Right renal pelvis (tissue), 4 donors: ENCODE measurements at places on chromosomes 1 and 21.
A peak's percentile ranks its signal among the peaks of the same experiment; 100 is the strongest.

DNA sequence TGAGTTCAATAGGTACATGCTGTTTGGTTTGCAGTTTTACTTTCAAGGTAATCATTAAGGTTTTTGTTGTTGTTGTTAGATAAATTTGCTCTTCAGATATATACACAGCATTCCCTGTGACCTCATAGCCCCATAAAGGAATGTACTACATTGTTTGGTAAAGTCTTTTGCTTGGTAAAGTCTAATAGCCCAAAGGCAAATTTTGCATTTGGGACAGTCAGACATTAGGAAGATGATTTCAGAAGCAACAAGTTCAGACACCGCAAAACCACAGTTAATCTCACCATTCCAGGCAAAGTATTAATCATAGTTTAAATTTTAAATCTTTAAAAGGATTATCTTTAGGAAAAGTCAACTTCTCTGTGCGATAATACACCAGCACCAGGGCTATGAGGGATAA, 32.6 kb upstream of the PYHIN1 start:
- DNase-seq = no peak

GRCh38 chr1:167820684-167821355, 93.1 kb downstream of the ADCY10 start:
- DNase-seq = no peak

- no peak for DNase-seq
Observed at GRCh38 chr1:58818075-58818474, 34.2 kb upstream of the JUN start.

- DNase-seq = peak; percentile 62
Observed at GRCh38 chr1:116168277-116169032, 57.3 kb downstream of the MAB21L3 start.

- peak; percentile 33 for DNase-seq
Observed at GRCh38 chr1:206589206-206589605, 23.1 kb downstream of the EIF2D start.

GRCh38 chr1:234163267-234163919, 209.9 kb upstream of the COA6 start:
- DNase-seq = no peak

- no peak for DNase-seq
Observed at GRCh38 chr1:59265622-59266021, 31.3 kb upstream of the FGGY start.

DNA sequence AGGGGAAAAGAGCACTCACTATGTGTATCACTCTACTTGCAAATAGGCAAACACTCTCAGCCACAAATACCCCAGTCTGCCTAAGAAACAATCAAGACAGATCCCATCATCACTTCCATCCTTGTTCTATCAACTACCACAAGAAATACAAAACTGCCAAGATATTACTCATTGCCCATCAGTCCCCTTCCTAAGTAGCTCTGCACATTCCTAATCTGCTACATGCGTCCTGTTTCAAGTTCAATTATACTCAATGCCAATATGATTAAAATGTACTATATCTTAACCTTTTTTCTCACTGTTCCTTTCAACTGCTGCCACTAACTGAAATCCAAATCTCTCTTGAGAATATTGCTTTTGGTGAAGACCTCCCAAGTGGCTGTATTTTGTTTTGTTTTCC, 1688.4 kb downstream of the PLA2G4A start:
- DNase-seq = no peak

- DNase-seq = peak; percentile 75
Observed at GRCh38 chr1:22416555-22417454, 34.8 kb upstream of the ZBTB40 start.

GRCh38 chr1:9643351-9644256, 7.9 kb upstream of the PIK3CD start:
- DNase-seq = no peak

DNA sequence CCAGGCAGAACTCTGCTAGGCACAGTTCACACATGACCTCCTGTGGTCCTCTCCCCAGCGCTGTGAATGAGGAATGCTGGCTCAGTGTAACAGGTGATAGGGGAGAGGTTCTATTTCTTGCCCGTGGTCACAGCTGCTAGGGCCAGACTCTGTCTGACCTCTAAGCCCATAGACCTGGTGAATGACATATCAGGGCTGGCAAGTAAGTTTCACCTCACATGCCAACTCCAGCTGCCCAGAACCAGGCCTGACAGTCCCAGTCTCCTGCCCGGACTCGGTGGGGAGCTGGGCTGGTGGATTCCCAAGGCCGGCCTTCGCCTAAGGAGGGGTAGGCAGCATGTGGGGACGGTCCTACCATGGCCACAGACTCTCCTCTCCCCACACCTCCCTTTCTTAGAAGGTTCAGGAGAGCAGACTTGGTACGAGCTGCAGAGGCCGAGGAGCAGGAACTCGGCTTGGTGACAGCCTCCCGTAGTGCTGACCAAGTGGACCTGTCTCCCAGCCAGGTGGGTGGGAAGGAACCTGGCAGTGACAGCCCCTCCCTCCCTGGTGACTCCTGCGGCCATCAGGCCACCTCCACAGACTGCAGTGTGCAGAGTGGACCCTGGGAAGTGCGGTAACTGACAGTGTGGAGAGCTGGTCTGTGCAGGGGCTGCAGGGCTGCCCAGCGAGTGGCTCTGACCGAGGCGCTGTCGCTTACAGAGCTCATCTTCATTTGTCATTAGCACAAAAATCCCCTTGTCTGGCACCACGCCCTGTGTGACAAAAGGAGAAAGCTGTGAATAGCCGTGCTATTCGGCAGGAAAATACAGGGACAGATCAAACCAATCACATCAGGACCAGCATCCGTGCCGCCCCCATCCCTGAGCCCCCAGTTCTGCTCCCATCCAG, 74.6 kb downstream of the SCCPDH start:
- no peak for DNase-seq

DNA sequence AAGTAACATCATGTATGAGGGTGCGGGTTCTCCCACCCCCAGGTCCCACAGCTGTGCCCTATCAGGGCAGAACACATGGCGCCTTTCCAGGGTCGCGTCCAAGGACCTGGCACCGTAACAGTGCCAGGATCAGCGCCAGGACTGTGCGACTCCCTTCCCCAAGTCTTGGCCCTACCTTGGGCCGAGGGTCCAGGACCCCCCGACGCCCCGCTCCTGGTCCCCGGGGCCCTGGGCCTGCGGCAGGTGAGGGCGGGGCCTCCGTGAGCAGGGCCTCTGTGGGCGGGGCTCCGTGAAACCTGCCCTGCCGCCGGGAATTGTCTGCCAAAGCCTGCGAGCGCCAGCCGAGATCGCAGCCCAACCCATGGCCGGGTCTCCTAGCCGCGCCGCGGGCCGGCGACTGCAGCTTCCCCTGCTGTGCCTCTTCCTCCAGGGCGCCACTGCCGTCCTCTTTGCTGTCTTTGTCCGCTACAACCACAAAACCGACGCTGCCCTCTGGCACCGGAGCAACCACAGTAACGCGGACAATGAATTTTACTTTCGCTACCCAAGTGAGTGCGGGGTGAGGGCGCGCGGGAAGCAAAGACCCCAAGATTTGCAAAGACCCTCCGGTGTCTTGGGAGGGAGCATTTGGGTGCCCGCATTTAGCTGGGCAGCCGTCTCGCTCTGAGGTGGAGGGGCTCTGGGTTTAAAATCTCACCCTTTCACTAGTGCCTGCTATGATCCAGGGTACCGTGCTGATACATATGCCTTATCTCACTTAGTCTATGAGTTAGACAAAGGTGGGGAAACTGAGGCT, at the start of gene RHBG:
TSS of gene RHBG (plus strand) at position 323 of the 796 bp plus-strand sequence. CDS start at position 362, 39 bp downstream.
- no peak for DNase-seq

DNA sequence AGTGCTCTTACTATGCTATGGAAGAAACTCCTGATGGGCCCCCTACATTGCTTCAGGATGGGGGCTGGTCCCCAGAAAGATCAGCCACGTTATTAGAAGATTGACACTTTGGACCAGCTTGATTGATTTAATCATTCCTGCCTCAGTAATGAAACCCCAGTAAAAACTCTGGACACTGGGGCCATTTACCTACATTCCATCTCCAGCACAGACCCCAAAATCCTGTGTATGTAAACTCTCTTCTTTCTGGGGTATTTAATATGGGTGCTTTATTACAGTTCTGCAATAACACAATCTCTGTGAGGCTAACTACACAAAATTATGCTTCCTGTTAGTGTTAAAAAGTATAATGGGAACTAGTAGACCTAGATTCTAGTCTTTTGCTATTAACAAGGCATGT, 96.6 kb downstream of the KCNK1 start:
- no peak for DNase-seq

- DNase-seq = no peak
Observed at GRCh38 chr21:44751799-44752636, 40.6 kb upstream of the TSPEAR start.
